ENCODE measurements at places on chromosomes 3 and 15.

DNA sequence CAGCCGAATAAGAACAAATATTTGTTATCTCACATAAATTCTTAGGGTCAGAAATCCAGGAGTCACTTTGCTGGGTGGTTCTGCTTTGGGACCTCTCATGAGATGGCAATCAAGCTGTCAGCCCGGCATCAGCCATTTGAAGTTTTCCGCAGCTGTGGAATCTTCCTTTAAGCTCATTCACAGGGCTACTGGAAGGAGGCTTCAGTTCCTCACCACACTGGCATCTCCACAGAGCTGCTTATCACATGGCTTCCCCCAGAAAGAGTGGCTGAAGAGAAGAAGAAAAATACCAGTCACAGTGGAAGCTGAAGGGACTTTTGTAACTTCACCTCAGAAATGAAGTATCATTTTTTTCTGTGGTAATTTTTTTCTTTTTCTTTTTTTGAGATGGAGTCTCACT is 267.7 kb downstream of the CHL1 start:
- DNase-seq: no peak

DNA sequence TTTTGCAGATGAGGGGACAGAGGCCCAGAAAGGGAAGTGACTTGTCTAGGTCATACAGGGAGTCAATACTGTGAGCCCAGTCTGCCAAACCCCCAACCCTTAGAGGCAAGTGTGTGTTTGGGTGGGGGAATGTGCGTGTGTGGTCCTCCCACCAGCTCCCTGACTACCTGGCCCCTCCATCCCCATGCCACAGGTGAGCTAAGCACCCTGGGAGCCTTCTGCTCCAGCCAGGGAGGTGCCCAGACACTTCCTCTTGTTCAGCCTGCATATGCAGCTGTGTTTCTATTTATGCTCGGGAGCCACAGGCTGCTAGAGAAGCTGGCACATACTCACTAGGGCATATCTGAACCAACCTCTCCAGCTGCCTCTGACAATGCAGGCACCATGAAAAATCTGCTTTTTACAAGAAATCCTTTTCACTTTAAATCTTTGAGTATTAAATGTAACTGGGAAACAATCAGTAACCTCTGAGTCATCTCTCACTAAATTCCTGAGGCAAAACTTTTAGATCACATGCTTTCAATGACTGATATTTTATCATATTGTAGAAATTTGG is 20.7 kb downstream of the TBC1D2B start:
- peak; percentile 49 for DNase-seq

DNA sequence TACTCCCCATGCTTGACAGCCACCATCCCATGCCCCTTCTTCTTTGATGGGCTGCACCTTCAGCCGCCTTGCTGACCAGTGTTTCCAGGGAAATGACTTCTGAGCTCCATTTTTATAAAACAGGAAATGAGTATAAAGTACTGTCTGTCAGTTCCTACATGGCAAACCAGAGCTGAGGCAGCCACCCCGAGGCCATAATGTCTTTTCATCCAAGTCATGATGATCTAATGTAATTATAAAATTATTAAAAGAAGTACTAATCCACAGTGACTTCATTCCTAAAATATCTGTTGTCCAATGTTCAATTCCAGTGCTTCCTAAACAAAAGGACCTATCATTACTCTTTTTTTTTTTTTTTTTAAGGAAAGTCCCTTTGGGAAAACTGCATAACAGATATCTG is 75.2 kb upstream of the HERC1 start:
- DNase-seq: no peak

- DNase-seq: no peak
These were observed 44.6 kb downstream of the NR2C2 start for GRCh38 chr3:14991818-14992612.

- DNase-seq: no peak
These were observed 185.1 kb upstream of the ROPN1 start for GRCh38 chr3:124177071-124177470.

GRCh38 chr3:161549261-161549660 is 52.7 kb downstream of the OTOL1 start:
- no peak for DNase-seq

- no peak for DNase-seq
These were observed 21.7 kb downstream of the THSD4 start for GRCh38 chr15:71136793-71137518.

DNA sequence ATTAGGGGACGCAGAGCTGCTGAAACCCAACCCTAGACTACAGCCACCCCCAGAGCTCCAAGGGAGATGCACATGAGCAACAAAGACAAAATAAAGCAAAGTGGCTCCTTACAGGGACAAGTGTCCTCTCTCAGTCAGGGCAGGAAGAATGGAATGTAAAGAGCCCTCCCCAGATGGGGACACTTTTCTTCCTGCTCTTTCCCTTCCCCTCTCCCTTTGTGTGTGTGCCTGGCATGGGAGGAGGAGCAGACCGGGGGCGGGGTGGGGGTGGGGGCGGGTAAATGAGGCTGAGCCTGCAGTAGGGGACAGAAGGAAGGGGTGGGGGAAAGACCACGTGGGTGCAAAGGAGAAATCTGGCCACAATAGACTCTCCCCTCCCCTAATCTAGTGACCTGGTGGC is 37.4 kb downstream of the ACAA1 start:
- no peak for DNase-seq

- DNase-seq: peak; percentile 67
These were observed 5.9 kb downstream of the RNU6-1 start for GRCh38 chr15:67833710-67834511.

DNA sequence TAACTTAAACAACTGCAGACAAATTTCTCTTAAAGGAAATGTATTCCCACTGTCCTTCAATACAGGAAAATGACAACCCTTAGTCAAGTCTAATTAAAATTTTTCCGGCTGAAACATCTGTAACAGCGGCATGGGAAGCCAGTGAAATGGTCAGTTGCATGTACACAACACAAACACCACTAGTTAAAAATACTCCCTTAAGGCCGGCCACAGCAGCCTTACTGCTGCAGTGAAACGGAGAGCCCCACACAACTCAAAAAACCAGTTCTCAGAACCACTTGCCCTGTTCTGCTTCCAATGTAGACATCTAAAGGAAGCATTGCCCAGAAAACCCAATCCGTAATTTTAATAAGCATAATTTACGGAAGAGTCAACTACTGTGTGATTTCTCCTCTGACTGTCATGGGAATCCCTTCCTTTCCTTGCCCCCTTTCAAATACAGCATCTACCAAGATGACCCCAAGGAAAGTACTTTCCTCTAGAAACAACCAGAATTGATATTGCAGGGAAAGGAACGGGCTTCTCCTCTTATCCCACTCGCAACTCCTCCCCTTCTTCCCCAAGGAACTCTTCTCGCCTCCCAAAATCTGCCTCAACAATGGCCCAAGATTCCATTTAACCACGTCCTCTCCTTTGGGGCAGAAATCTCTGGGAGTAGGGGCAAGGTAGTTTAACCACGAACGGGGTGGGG is 1.6 kb downstream of the FBN1 start:
- DNase-seq: no peak

- no peak for DNase-seq
These were observed 342.0 kb upstream of the CTDSPL start for GRCh38 chr3:37519661-37520060.

DNA sequence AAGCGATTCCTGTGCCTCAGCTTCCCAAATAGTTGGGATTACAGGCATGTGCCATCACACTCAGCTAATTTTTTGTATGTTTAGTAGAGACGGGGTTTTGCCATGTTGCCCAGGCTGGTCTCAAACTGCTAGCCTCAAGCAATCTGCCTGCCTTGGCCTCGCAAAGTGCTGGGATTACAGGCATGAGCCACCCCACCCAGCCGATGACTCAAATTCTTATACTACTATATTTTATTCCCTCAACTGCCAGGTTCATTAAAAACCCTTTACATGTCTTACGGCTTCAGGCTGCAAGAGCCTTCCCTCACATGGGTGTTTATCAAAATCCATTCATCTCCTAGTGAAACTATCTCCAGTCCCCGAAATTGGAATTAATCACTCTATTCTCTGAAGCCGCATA is 63.4 kb downstream of the CBLB start:
- DNase-seq: no peak

DNA sequence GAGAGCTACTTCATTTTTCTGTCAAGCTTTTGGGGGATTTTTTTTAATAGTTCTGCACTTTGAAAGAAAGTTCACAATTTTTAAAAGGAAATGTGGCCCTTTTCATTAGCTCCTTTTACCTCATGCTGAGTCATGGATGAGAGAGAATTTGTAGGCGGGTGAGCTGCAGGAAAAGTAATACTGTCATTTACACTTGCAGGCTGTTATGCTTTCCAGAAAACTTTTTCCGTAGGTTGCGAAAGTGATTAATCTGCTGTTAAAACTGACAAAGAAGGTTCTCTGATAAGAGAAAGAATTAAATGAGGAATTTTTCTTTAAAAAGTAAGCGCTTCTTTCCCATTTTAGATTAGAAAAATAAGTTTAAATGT is 430.2 kb downstream of the LPP start:
- DNase-seq: peak; percentile 59

- DNase-seq: peak; percentile 96
These were observed at the start of the genes BBS4 and HIGD2B for GRCh38 chr15:72685925-72686794. Gene BBS4, plus strand, starts transcription at chr15:72686207. Its CDS starts 21 bp downstream, at chr15:72686228. Gene HIGD2B, minus strand, starts transcription at chr15:72686182. Its CDS starts 9,808 bp downstream, at chr15:72676374.

- no peak for DNase-seq
These were observed 12.9 kb downstream of the WNT5A start for GRCh38 chr3:55474213-55474632.

DNA sequence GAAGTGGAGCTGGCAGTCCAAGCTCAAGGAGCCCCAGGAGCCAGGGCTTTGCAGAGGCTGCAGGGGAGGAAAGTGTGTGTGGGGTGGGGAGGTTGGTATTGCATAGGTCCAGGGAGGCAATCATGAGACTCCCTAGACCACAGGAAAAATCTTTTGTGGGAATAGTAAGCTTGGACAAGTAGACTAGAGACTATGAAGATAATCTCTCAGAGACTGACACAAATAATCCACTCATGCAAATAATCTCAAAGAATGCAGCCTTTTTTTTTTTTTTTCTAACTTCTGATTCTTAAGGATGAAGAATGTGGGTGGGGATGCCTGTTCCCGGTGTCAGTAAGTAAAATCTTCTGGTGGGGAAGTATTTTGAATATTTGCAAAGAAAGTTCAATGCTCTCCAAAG is 113.7 kb downstream of the GREM1 start:
- DNase-seq: no peak

GRCh38 chr3:153266619-153267018 is 104.6 kb downstream of the RAP2B start:
- DNase-seq: no peak

GRCh38 chr3:177835917-177836316 is 638.6 kb upstream of the TBL1XR1 start:
- DNase-seq: peak; percentile 16

DNA sequence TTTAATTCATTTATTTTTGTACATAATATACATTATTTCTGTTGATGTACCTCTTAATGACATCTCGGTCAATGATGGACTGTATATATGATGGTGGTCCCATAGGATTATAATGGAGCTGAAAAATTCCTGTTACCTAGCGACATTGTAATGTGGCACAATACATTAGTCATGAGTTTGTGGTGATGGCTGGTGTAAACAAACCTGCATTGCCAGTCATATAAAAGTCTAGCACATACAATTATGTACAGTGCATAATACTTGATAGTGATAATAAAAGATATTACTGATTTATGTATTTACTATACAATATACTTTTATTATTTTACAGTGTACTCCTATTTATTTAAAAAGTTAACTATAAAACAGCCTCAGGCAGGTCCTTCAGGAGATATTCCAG is 15.1 kb downstream of the TTC14 start:
- DNase-seq: no peak

- DNase-seq: no peak
These were observed 883 bp downstream of the CFAP92 start for GRCh38 chr3:128992926-128993460.

DNA sequence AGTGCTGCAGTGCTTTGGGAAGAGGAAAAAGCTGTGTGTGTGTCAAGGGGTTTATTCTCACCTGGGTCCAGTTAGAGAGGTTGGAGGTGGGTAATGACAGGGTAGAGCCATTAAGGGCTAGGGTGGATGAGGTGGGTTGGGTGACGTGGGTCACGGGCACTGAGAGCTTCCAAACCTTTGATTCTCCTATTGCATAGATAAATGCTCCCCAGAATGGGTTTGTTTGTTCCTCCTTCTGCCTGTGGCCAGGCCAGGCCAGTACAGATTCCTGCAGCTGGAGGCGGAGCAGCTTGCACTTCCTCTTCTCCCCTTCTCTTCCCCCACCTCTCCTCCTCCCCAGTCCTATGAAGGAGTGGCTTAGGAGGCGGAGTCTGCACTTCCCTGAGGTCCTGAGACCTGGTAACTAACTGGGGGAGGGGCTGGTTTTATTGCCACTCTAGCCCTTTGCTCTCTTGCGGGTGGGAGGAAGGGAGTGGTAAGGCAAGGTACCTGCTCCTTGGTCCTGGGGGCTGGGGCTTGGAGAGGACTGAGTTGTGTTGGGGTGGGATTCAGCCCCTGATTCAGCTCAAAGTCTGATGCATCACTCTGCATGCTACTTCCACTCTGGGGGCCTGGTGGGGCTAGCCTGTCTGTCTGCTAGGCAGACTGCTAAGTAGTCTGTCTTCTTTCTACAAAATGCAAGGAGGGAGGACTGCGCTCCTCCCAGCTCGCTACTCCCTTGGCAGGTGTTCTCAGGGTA is 3.5 kb downstream of the SPINT1 start:
- peak; percentile 89 for DNase-seq

- DNase-seq: no peak
These were observed 56.9 kb upstream of the C3orf49 start for GRCh38 chr3:63762180-63762579.

GRCh38 chr3:158488670-158489069 is 82.3 kb upstream of the MLF1 start:
- no peak for DNase-seq

- no peak for DNase-seq
These were observed 108.9 kb upstream of the TSC22D2 start for GRCh38 chr3:150299201-150299600.

GRCh38 chr3:114112696-114113095 is 56.2 kb downstream of the QTRT2 start:
- DNase-seq: no peak

DNA sequence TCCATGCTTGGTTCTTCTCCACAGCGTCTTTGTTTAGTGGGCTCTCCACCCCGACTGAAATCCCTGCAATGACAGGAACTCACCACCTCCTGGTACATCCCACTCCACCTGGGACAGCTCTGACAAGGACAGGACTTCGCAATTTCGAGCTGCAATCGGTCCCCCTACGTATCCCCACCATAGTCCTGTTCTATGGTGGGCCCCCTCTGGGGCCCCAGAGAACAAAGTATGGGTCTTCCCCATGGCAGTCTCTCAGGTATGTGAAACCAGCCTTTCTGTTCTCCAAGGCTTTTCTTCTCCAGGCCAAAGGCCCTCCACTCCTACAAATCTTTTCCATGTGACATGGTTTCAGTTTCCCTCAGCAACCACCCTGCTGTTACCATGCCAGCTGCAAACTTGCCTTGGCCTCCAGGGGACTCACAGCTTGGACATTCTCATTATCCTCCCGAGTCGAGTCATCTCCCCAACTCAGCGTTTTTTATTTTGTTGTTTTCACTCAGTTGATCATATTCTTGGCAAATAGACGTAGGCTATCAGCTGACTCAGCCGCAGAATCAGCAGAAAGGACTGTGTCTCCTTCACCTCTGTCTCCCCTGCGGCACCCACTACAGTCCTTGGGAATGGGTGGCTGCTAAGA is 233.3 kb downstream of the OPA1 start:
- no peak for DNase-seq

All from hematopoietic multipotent progenitor cell treated with erythropoietin and hydrocortisone succinate and interleukin-3 and kit ligand, for 6 days (in vitro differentiated cells).